Stimulated activated naive CD8-positive, alpha-beta T cell treated with anti-CD3 and anti-CD28 coated beads, Interleukin-15, amount 100 ng/mL, for 72 hours (primary cell): ENCODE measurements at places on chromosomes 5 and 9.
A peak's percentile ranks its signal among the peaks of the same experiment; 100 is the strongest.

DNA sequence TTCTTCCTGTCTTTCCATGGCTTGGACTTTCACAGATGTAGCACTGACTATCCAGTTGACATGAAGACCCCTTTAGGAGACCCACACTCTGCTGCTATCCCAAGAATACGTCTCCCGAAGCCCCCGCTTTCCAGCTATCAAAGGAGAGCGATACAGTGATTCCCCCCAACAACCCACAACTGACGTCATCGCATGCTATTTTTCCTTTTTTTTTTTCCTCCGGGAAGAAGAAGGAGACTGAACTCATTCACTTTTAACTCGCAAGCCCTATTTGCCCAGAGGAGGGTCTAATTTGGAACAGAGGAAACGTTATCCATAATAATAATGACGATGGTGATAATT is 2.1 kb downstream of the PAPPA start:
- no peak for DNase-seq

DNA sequence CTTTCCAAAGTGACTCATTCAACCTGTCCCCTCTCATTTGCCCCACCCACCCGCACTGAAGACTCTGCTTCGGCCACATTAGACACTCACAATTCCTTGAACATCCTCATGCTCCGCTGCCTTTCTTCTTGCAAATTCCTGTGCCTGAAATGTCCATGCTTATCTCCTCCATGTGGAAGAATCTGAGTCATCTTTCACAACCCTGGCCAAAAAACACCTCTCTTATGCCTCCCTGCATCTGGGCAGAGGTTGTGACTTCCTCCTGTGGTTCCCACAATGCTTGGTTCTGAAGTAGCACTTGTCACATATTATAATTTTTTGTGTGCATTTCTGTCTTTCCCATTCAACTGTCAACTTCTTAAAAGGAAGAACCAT is 238.6 kb downstream of the ENC1 start:
- no peak for DNase-seq

DNA sequence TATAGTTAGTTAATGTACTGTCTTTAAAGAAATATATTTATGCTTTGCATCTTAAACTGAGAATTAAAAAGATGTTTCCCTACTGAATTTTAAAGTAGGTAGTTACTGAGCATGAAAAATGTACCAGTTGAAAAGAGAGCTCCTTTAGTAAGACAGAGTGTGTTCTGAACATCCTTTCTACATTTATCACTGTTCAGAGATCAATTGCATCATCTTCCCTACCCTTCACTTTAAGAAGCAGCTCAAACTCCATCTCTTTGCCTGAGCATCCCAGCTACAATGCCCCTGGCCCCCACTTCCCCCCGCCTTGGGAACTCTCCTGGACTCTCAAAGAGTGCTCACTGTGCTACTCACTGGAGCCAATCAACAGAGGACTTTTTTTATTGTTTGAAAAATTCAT is 164.7 kb downstream of the GNAQ start:
- no peak for DNase-seq

DNA sequence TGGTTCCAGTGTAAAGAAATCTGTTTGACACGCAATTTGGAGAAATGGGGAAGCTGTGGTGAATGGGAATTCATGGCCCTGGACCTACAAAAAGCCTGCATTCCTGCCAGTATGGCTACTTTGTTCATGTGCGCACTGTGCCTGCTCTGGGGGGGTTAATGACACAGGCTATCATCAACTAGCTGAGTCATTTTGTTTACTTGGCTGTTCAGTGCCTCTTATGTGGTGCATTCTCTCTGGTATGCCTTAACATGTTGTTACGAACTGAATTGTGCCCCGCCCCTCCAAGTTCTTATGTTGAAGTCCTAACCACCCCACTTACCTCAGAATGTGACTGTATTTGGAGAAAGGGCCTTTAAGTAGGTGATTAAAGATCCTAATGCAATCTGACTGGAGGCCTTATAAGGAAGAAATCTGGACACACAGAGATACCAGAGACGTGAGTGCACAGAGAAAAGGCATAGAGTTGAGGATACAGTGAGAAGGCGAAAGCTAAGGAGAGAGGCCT is 20.4 kb upstream of the UBAP1 start:
- DNase-seq = no peak

DNA sequence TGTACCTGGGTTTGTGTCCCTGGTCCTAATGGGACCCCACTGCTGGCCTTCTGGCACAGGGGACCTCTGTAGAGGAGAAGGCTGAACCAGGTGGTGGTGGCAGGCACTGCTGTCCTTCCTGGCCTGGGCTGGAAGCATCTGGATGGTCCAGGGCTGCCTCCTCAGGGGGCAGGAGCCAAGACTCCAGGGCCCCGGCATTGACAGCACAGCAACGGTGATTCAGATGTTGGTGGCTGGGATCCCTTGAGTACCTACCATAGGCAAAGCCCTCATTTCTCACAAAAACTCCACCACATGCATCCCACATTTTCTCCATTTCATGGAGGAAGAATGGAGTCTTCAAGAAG is 15.0 kb downstream of the FGD3 start:
- DNase-seq = no peak

- DNase-seq = no peak
Observed at GRCh38 chr9:131116281-131117120, 8.9 kb upstream of the NUP214 start.

DNA sequence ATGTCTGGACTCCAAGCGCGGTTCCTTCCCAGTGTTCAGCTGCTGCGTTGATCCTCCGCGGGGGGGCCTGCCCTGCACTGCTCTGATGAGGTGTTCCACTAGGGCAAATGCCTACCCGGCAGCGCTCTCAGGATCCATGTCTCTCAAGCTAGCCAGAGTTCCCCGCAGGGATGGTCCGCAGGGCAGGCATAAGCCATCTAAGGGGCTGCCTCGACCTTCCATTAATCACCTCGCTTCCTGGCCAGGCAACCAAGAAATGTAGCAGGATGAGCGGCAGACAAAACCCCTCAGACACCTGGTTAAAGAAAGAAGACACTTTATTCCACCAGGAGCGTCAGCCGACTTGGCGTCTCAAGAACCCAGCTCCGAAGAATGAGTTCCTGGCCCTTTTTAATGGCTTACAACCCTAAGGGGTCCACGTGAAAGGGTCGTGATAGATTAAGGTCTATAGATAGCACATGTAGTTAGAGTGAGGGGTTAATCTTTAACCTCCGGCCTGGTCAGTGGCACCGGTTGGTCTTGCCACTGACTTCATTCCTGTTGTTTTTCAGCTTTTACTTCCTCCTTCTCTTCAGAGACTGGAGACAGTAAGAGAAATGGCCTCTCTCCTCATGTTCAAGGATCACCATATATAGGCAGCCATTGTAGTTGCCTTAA is 47.2 kb upstream of the COX7C start:
- no peak for DNase-seq

DNA sequence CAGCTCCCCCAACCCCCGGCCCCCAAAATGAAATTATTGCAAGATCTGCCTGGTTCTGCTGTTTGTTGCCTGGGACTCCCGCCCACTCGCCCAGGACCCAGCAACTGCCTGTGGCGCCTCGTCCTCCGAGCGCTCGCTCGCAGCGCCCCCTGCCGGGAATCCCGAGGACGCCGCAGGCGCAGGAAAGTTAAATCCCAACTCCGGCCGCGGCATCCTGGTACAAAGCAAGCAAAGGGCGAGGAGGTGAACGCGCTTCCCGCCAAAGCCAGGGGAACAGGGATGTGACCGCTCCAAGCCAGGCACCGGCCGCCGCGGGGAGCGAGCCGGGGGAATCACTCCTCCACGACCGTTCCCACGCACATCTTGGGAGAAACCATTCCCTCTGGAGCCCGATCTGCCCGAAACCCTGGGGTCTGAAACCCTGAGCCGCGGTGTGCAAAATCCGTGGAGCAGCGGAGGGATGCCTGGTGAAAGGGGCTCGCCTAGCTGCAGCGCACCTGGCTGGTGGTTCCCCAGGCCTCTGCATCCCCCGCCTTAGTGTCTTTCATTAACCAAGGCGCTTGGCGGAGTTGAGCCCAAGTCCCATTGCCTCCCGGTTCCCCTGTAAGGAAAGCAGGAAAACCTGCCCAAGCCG is 1.3 kb downstream of the SEMA5A start:
- peak; percentile 33 for DNase-seq

GRCh38 chr9:76912636-76913275 is 6.8 kb upstream of the PRUNE2 start:
- peak; percentile 1 for DNase-seq

DNA sequence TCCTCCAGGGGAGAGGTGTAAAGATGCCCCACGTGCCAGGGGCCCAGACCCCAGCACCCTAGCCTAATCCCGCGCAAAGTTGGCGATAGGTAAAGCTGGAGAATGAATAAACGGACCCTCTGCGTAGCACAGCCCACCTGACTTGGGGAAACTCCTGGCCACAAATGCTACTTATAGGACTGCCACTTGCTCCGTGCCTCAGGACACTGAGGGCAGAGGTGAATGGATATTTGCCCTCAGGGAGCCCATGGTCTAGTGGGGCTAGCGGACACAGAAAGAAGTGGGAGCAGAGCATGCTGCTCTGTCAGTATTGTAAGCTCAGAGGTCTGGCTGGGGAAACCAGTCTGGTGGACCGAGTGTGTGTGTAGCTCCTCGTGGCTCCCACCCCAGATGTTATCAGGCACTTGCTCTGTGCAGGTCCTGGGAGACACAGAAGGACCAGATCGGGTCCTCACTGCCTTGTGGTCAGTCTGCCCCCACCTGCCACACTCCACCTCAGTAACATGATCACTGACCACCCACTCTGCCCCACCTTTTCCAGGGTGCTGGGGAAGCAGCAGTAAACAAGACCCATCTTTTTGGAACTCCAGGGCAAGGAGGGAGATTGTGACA is 841 bp downstream of the GRK6 start:
- DNase-seq = no peak

- DNase-seq = no peak
Observed at GRCh38 chr9:16619402-16619801, 251.1 kb downstream of the BNC2 start.

- no peak for DNase-seq
Observed at GRCh38 chr9:105173306-105173705, 71.1 kb upstream of the SLC44A1 start.

- DNase-seq = no peak
Observed at GRCh38 chr5:175572886-175573285, 85.0 kb upstream of the HRH2 start.

DNA sequence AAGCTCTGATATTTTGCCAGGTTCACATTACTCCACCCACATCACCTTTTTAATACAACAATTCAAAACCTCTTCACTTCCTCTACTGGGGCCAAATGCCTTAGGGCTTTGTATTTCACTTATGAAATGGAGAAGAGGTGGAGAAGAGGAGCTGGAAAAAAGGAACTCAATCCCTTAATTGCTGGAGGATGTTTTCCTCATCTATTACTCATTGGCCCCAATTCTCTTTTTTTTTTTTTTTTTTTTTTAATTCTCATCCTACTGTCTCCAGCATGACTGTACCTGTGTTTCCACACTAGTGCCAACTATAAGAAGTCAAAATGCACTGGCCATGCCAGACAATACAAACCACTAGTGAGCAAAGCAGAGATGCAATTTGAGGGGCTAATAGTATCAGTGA is 20.9 kb downstream of the FAM13B start:
- no peak for DNase-seq

DNA sequence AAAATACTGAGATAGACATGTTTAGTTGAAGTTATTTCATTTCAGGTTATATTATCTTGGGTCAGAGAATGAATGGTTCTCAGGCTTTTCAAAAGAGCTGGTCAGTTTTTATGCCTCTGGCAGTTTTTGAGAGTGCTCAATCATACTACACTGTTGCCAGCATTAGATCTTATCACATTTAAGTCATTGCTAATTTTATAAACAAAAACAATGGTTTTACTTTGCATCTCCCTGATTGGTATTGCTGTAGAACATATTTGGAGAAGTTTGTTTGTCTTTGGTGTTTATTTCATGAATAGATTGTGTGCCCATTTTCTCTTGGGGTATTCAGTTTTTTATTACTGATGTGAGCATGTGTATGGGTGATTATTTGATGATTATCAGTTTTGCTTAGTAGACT is 1.5 kb downstream of the CATSPER3 start:
- no peak for DNase-seq

DNA sequence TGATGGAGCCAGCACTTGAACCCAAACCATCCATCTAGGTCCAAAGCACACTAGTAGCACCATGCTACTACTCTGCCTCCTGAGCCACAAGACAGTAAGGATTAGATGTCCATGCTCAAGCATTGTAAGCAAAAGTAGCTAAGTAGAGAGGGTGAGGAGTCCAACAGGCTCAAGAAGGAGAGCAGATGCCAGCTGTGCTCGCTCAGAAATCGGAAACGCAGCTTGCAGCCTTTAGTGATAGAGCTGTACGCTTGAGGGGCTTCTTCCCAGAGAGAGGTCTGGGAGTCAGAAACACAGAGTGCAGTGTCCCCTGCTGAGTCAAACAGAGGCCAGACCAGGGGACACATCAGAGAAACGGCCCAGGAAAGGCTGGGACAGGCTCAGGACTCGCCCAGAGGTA is 32.7 kb upstream of the GABRP start:
- no peak for DNase-seq

DNA sequence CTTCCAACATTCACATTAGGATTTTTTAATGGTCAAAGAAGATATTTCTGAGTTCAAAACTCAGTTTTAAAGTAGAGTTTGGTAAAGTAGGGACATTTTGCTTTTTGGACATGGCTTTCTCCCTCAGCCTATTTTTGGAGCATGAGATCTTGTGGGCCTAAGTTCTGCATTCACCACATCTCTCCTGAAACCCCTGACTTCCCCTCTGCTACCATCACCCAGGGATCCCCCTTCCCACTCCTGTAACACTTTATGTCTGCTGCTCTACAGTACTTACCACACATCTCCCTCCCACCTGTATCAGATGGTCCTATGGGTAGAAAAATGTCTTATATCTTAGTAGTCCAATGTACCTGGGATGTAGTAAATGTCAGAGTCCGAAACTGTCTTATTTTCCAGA is 48.2 kb upstream of the JAK2 start:
- DNase-seq = peak; percentile 61

- peak; percentile 8 for DNase-seq
Observed at GRCh38 chr5:850511-851006, at the start of gene ZDHHC11. Gene ZDHHC11, minus strand, starts transcription at chr5:850986. Its CDS starts 384 bp downstream, at chr5:850602.

GRCh38 chr5:14706615-14707021 is 42.1 kb downstream of the OTULIN start:
- no peak for DNase-seq

DNA sequence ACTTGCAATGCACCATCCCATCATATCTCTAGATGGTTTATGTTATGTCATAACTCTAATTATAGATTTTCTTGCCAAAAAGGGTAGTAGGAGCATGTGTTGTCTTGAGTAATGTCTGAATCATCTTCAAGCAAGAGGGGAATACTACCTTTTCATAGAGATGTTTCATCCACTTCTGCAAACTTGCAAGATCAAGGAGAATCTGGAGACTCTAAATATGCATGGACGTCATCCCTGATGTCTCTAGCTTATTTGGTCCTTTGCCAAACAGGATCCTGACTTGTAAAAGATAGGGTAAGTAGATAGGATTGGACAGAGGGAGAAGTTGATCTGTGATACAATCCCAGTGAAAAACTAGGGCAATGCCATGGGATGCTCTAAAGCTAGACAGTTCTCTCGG is 246.5 kb downstream of the DMRTA1 start:
- no peak for DNase-seq
